ENCODE measurements at places on chromosomes 12 and 14.

GRCh38 chr14:89455412-89455811, 38.4 kb upstream of the FOXN3 start:
- DNase-seq, result no peak

DNA sequence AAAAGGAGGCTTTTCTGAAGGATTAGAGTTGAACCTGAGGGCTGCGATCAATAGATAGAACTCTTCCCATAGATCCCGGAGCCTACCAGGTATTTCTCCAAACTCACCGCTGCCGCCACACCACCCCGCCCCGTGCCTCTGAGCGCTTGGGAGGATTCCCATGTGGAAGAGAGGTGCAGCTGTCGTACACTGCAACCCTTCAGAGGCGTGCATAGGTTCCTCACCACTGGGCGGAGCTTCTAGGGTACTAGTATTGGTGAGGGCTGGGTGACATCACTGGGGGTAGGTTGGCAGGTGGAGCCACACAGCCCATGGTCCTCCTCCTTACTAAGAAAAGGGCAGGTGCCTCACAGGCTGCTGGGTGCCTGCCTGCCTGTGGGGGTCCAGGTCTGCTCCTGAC, 127.0 kb downstream of the TSPAN9 start:
- no peak for DNase-seq

- DNase-seq, result peak; percentile 16
Measured at GRCh38 chr12:42568952-42569915, 20.3 kb downstream of the PRICKLE1 start.

- DNase-seq, result no peak
Measured at GRCh38 chr12:114414031-114414865, 8.3 kb upstream of the TBX5 start.

- DNase-seq, result no peak
Measured at GRCh38 chr12:92072112-92072511, 73.5 kb downstream of the BTG1 start.

GRCh38 chr12:75923964-75924666, 107.5 kb downstream of the PHLDA1 start:
- no peak for DNase-seq

DNA sequence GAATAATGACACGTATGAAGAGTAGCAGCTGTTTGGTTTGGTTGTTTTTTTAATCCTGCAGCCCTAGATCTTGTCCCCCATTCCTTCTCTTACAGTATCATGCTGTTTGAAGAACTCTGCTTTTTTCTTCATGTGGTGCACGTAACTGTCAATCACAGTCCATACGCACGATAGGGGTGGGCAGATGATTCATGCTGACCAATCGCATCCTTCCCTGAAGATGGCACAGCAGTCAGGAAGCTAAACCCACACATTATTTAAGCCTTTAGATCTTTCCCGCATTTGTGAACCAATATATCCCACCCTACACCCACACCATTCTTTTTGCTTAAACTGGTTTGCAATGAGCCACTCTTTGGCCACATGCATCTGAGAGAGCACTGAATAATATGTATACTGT, 158.9 kb upstream of the PLEKHA5 start:
- DNase-seq, result no peak

DNA sequence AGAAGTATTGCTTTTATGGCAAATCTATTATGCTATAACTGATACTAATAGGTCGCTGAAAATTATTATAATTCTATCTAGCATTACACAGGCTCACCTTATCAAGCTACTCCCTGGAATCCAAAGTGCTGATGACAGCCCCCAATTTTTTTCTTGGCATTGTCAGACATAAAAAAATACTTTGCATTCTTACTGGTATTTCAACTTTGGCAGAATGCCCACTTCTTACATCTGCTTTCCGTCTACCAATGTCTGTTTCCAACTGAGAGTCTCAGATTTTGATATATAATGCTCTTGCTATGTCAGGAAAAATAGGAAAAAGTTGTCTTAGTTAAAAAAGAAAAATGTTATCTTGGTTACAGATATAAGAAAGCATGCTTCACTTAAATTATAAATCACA, 615.4 kb downstream of the C12orf50 start:
- no peak for DNase-seq

- no peak for DNase-seq
Measured at GRCh38 chr14:57865403-57866198, at the start of gene SLC35F4. Gene SLC35F4, minus strand, starts transcription at chr14:57866092.

DNA sequence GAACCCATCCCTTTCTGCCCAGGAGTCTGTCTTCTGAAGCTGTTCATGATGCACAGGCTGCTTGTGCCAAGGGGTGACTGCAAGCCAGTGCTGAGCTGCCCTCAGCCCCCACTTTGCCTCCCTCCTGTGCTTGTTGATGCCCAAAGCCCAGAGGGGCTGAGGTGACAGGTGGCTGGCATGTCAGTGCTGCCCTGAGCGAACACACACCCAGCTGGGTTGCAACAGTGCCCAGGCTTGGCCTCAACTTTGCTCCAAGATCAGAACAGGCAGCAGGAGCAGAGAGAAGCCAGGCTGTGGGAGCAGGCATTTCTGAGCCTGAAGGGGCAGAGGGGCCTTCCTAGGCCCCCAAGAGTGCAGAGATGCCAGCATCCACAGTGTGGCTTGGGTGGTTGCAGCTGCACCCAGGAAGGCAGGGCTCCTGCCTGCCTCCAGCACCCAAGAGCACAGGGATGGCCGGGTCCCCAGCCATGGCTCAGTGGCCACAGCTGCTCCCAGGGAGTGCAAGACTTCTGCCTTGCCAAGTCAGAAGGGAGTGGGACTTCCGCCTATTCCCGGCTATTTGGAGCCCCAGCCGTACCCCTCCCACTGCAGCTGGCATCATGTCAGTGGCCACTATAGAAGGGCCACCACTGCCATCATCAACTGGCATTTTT, 83.1 kb downstream of the SLC16A7 start:
- no peak for DNase-seq

- DNase-seq, result no peak
Measured at GRCh38 chr14:70897464-70897863, 9.8 kb upstream of the PCNX1 start.

DNA sequence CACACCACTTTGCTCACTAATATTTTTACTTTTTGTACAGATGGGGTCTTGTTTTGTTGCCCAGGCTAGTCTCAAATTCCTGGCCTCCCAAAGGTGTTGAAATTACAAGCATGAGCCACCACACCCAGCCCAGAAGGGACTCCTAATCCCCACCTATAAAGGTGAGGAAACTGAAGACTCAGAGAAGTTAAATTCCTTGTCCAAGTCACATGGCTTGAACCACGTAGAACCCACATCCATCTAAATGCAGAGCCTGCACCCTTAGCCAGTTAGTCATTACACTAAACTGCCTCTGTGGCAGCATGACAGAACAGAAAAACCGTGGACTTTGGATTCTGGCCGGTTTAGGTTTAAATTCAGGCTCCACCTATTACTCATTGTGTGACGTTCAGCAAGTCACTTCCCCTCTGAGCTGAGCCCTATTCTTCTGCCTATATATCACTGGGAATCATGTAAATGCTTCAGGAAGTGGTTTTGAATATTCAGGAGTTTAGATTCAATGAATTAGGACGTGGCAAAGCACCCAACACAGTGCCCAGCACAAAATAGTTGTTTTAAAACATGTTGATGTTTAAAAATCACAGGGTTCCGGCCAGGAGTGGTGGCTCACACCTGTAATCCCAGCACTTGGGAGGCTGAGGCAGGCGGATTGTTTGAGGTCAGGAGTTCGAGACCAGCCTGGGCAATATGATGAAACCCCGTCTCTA, 3.0 kb upstream of the CORO1C start:
- DNase-seq, result peak; percentile 17

DNA sequence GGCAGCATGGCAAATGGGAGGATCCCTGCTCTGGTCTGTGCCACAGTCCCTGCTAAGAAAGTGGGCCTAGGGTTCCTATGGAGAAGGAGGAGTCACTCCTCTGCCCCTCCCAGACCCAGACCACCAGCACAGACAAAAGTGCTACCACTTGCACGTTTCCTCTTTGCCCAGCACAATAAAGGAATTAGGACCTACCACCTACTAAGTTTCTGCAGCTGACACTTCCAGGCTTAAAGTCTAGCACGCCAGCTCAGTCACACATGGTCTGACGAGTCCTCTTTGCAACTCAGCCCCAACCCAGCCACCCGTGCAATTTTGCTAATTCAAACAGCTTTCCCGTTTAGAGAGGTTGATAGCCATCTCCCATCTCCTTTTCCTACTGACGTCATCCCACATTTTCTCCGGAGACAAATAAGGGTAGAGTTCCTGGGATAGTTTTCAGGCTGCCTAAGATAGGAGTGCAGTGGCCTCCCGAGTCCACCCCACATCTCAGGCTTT, 66.2 kb upstream of the PTGR2 start:
- peak; percentile 31 for DNase-seq

GRCh38 chr12:28973491-28973890, 175.6 kb upstream of the FAR2 start:
- no peak for DNase-seq

DNA sequence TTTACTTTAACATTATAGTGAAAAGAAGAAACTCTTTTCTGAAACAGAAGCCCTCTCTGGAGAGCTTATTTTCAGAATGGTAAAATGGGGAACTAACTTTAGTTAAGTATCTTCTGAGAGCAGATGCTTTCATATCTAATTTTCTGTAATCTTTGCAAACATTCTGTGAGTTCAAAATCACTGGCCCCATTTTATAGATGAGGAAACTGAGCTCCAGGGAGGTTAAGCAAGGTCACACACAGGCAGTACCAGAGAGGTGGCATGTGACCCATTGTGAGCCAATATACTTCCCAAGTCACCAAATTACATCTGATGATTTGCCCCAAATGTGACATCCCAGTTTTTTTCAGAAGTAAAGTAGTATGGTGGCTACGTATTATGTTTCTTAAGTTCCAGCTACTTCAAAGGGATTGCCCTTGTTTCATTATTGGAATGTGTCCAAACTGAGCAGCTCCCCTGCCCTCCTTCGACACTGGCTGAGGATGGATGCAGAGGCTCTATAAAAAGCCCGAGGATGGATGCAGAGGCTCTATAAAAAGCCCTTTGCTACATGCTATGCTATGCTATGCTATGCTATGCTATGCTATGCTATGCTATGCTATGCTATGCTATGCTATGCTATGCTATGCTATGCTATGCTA, 36.2 kb upstream of the NUDT4 start:
- no peak for DNase-seq

- DNase-seq, result no peak
Measured at GRCh38 chr12:110105159-110105558, 19.0 kb upstream of the IFT81 start.

GRCh38 chr14:84421621-84422020, 1108.3 kb upstream of the FLRT2 start:
- DNase-seq, result no peak

- DNase-seq, result no peak
Measured at GRCh38 chr12:122100568-122100967, 22.0 kb downstream of the MLXIP start.

DNA sequence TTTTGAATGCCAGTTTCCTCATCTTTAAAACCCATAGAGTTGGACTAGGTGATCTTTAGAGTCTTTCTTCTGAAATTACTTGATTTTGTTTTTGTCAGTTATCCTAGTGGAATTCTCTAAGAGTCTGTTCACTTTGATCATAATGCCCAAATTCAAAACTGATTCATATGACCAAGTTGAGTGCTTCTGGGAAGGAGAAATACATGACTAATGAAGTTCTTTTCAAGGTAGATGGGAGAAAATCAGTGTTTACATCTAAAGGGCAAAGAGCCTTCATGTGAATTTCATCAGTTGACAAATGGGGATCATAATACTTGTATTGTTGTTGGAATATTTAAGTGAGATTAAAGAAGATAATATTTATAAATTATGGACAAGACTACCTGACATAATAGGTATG, 53.2 kb downstream of the ERC1 start:
- DNase-seq, result no peak

DNA sequence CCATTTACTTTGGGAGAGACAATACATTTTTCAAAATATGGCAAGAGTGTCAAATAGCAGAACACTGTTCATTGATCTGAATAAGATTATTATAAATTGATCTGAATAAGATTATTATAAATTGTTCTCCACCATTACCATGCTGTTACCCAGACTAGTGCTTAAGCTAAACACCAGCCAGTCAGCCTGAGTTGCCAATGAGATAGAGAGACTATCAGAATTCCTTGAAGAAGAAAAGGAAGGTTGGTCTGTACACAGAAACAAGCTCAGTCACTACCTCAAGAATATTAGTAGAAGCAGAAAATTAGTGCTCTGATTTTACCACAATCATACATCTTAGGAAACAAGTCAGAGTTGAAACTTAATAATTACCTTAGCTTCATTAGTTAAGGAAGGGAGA, 469.8 kb downstream of the FOXG1 start:
- no peak for DNase-seq

DNA sequence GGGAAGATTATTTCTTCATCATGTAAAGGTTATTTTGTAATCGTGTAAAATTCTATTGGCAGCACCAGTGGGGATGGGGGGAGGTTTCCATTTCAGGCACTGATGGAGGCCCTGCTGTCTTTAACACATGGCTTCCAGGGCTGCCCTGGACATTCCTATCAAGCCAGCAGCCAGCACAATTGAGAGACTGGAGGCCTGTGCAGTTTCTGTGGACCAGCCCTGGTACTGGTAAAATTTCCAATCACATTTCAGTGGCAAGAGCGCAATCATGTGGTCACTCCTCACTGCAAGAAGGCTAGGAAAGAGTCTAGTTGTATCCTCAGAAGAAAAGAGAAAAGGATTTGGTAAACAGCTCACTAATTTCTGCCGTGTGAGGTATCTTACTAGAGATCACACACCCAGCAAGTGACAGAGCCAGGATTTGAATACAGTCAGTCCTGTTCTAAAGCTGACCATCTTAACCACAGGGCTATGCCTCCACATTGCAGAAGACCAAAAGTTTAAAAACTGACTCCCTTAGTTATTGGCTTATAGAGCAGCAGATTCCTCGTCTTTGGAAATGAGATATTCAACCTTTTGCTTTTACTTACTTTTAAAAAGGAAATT, 179.4 kb upstream of the ARHGAP5 start:
- DNase-seq, result no peak

GRCh38 chr14:101351146-101351545, 210.1 kb upstream of the DIO3 start:
- DNase-seq, result no peak

DNA sequence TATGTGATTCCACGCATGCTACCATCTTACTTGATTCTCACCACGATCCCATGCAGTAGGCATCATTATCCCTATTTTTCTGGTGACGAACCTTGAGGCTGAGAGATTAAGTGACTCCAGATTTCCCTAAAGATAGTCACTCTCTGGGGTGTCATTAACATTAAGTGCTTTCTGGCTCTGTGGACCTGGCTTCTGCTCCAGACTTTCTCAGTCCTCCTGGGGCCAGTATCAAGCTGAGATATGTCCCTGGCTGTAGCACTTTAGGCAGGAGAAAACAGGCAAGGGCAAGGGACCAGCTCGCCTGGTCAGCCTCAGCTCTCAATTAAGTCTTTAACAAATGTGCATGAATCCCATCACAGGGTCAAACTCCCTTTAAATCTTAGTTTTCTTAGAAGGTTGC, 38.3 kb upstream of the PRB2 start:
- DNase-seq, result no peak

DNA sequence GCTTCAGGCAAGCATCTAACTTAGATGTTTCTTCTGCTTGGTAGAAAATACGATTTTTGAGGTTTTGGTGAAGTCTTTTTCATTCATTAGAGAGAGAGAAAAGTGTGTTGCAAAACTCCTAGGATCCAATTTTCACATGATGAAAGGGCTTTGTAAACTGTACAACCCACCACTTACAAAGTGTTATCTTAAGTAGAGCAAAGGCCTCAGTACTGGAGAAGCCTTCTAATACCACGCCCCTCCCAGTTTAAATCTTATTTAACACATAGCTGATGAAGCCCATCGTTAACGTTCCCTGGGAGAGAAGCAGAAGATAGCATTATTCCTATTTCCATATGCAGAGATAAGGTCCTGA, 869 bp downstream of the APOLD1 start:
- DNase-seq, result no peak

GRCh38 chr12:6959058-6959804, 8.1 kb downstream of the PTPN6 start:
- DNase-seq, result peak; percentile 86
